Cardiac muscle cell (in vitro differentiated cells and primary cell): ENCODE measurements at places on chromosomes 11 and 22. TPM values are rescaled to one million over a fixed set of nuclear protein-coding genes. Genes with fewer than 3 reads are reported as not detected.

DNA sequence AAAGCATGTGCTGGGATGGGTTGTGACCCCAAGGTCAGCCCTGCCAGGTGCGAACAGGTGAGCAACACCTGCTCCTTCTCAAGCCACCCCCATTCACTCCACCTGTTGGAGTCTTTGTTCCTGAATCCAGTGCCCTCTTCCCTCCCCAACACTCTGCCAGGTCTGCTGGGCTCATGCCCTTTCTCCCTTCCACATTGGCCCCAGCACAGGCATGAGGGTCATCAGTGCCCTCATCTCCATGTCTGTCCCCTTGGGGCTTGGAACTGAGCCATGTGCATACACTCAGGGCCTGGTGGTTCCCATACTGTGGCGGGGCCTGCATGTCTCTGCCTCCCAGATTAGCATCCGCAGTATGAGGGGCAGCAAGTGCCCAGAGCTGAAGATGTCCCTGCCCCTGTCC lies 19.1 kb downstream of the RFPL2 start:
- no peak overlapping the region for H3K27ac ChIP-seq
- no peaks in the 10 kb centered on the region for H3K27me3 ChIP-seq
- no peak overlapping the region for H3K4me3 ChIP-seq
- no peaks in the 10 kb centered on the region for H3K4me1 ChIP-seq
- no peaks in the 10 kb centered on the region for H3K36me3 ChIP-seq

HTR3A gene
- 0.24 TPM in 1 of 2 replicates, not detected in the other for total RNA-seq

YPEL1 gene
- 12.2 and 22.4 TPM in 2 replicates for total RNA-seq

SCUBE2 gene
- total RNA-seq: 0.18 and 0.21 TPM in 2 replicates

OR52I2 gene
- total RNA-seq: not detected in 2 replicates

GRCh38 chr11:10407749-10408685 lies 47.0 kb upstream of the AMPD3 start:
- H3K27ac ChIP-seq: no peak overlapping the region
- peaks cover 4% of the 10 kb centered on the region for H3K27me3 ChIP-seq
- H3K4me1 ChIP-seq: peaks cover 4% of the 10 kb centered on the region
- no peak overlapping the region for H3K4me3 ChIP-seq

- H3K27me3 ChIP-seq: no peaks in the 10 kb centered on the region
- no peaks in the 10 kb centered on the region for H3K36me3 ChIP-seq
- no peak for DNase-seq
- no peaks in the 10 kb centered on the region for H3K4me1 ChIP-seq
- H3K4me3 ChIP-seq: no peak overlapping the region
Observed at GRCh38 chr22:48477031-48477721, 1350.5 kb downstream of the BRD1 start.

- no peak overlapping the region for H3K4me3 ChIP-seq
- H3K27me3 ChIP-seq: no peaks in the 10 kb centered on the region
- no peak overlapping the region for H3K27ac ChIP-seq
- no peak for DNase-seq
- H3K4me1 ChIP-seq: no peaks in the 10 kb centered on the region
Observed at GRCh38 chr11:86182976-86183584, 61.5 kb upstream of the EED start.

DNA sequence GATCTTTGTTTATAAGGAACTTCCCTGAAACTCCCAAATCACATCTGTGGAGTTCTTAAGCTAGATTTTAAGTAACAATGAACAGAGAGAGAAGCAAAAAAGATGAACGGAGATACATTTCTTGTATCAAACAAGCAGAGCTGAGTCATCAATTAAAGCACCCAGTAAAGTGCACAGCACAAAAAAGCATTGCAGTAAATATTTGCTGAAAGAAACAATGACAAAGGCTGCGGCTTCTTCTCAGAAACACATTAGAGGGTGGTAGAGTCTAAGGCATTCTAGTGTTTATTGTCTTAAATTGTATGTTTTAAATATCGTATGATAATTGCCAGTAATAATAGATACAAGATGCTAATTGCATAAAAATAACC lies 941.6 kb upstream of the CHORDC1 start:
- no peak for DNase-seq
- H3K4me3 ChIP-seq: no peak overlapping the region
- no peaks in the 10 kb centered on the region for H3K36me3 ChIP-seq

THY1 gene
- 2.1 and 6.3 TPM in 2 replicates for total RNA-seq
